ENCODE measurements at places on chromosomes 3 and 15.
A peak's percentile ranks its signal among the peaks of the same experiment; 100 is the strongest.

- DNase-seq, result no peak
Measured at GRCh38 chr3:171133796-171134569, 107.5 kb upstream of the SLC2A2 start.

DNA sequence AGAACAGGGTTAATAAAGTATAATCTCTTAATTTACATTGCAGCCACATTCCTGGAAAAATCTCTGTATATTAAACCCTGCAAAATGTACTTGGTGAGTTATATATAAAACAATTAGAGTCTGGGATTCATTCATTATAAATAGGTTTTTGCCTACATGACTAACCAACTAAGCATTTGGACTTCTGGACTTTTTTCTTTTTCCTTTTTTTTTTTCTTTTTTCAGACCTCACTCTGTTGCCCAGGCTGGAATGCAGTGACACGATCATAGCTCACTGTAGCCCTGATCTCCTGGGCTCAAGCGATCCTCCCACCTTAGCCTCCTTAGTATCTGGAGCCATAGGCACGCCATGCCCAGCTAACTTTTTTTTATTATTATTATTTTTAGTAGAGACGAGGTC is 4.5 kb downstream of the DNAJC13 start:
- no peak for DNase-seq

DNA sequence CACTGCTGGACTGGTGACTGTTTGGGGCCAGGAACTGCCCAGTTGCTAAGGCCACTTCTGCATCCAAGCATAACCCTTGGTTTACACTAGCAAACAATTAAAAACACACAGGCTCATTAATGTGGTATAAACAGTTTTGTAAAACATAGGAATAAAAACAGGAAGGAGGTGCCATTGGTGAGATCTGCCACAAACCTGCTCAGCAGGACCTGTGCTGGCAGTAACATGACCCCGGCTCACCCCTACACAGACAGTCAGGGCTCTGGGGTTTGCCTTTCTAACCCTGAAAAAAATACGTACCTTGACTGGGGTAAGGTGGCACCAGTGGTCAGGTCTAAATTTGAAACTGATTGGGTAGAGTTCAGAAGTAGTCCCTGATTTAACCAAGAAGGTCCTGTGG is 76.2 kb downstream of the ATP1B3 start:
- DNase-seq, result no peak

DNA sequence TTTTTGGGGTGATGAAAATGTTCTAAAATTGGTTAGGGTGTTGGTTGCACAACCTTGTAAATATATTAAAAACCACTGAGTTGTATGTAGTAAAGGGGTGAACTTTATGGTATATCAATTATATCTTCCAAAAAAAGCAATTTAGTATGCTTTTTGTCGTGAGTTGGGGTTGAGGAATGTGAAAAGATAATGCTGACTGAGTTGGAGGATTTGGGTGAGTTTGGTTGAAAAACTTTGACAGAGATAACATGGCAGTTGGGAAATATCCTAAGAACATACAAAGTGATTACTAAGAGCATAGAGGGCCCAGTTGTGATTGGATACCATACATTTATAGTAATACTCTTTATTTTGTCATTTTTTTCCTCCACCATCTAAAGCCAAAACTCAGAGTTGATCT is 33.6 kb downstream of the HMG20A start:
- no peak for DNase-seq

GRCh38 chr3:136664771-136665170 is 87.4 kb downstream of the STAG1 start:
- DNase-seq, result no peak

DNA sequence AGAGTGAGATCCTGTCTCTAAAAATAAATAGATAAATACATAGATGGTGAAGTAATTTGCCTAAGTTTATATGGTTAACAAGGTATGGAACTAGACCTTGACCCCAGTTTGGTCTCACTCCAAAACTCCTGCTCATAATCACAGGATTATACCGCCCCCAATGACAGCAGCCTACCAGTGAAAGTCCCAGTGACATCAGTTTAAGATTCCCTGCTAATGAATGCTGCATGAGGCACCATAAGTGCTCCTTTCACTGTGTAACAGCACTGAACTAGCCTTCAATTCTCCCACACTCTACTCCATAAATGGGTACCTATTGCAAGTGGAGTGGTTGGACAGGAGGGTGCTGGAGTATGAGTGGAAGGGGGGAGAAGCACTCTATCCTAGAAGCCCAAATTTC is 23.7 kb upstream of the THSD4 start:
- DNase-seq, result no peak

DNA sequence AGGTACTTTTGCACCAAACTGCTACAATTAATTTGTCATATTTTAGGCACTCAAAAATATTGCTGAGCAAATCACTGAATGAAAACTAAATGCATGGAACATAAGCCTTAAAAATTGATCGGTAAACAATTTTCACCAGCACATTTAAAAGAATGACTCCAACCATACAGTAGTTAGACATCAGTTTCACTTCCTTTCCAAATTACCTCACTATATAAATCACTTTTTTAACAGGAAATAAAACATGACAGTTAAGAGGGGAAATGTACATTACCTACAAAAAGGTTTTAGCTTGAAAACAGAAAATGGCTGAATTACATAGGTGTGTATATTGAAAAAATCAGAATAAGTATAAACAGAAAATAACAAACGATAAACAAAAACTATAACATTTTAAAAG is 108.4 kb downstream of the SERPINI1 start:
- no peak for DNase-seq

DNA sequence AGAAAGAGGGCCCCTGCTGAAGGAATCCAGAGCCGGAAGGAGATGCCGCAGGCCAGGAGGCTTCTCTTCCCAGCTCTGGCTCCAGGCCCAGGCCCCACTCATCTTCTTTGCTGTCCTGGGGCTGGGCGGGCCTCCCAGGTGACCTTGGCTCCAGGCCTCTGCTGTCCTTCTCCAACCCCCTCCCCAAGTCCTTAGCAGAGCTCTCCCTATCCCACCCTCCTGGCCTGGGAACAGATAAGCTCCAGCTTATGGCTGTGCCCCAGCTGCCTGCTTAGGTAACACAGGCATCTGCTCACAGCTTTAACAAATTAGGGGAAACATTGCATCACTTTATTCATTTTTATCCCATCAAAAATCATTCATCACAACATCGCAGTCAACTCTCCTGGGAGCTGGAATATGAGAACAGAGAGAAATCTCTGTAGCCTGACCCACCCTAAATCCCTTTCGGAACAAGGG is 86.9 kb downstream of the SEMA5B start:
- DNase-seq, result no peak

DNA sequence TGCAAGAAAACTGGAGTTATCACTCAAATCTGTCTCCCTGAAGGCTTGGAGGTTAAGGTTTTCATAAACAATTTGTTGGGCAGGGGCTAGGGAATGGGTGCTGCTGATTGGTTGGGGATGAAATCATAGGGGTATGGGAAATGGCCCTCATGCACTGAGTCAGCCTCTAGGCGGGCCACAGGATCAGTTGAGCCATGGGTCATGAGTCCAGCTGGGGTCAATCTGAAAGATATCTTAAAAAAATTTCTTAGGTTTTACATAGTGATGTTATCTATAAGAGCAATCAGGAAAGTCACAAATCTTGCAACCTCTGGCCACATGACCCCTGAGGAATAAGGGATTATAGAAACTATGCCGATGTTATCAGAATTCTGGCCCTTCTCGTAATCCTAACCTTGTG is 491.7 kb downstream of the ZIC1 start:
- DNase-seq, result no peak

DNA sequence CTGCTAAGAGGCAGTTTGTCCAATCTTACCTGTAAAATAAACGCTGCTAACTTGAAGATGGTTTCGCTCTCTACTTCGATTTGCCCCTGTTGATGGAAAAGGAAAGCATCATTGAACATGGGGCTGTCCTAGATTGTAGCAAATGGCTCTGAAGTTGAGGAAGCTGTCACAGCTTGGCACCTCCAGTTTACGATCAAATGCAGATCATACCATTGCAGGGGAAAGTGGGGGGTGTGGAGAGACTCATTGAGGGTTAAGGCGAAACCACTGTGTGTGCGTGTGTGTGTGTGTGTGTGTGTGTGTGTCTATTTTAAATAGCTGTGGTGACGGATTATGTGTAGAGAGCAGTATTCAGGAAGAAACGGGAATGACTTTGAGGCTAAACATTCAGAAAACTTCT is 127.6 kb upstream of the LMOD3 start:
- peak; percentile 59 for DNase-seq

- no peak for DNase-seq
Measured at GRCh38 chr3:49018707-49019006, 277 bp upstream of the DALRD3 start.

- no peak for DNase-seq
Measured at GRCh38 chr15:62165793-62166375, 799 bp upstream of the C2CD4B start.

GRCh38 chr15:101437618-101438481 is 51.7 kb downstream of the PCSK6 start:
- no peak for DNase-seq

GRCh38 chr3:69748503-69748902 is 9.2 kb downstream of the MITF start:
- DNase-seq, result no peak

GRCh38 chr15:62858343-62858742 is 184.2 kb upstream of the TPM1 start:
- no peak for DNase-seq

GRCh38 chr3:142134799-142135325 is 14.5 kb downstream of the TFDP2 start:
- no peak for DNase-seq

DNA sequence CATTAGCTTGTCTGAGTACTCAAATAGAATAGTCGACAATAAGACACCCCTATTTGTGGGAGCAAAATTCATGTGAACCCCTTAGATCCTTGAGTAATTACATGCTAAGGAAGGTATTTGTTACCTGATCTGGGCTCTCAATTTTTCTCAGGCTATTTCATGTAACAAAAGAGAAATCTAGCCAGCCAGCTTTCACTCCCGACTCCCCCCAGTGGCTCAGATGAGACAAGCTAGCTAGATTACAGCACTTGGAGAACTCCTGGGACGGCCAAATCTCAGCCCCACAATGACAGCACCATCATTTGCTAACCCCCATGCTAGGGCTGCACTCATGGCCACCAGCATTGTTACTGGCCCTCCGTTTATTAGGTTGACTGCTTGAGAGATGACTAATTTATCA is 41.3 kb downstream of the GLDN start:
- DNase-seq, result no peak

DNA sequence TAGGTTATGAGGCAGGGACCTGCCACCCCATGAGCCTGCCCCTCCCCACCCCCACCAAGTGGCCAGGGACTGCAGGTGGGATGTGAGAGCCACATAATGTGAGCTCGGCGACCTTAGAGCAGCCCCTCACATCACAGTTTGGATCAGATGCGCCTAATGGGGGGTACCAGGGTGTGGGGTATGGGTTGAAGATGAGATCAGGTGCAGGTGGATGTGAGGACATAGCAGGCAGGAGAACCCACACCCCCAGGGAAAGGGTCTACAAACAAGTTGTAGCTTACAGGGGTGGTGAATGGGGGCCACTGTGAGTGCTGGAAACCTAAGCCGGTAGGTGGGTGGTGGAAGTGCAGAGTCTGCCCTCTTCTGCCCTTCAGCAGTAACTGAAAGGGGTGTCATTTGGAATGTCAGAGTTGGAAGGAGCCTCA is 94.0 kb downstream of the CORO2B start:
- no peak for DNase-seq

- DNase-seq, result no peak
Measured at GRCh38 chr3:124831628-124832199, 55.5 kb downstream of the ITGB5 start.

GRCh38 chr15:29888646-29889045 is 66.4 kb upstream of the TJP1 start:
- DNase-seq, result no peak

- peak; percentile 31 for DNase-seq
Measured at GRCh38 chr3:127970966-127971592, 56.0 kb downstream of the KBTBD12 start.

DNA sequence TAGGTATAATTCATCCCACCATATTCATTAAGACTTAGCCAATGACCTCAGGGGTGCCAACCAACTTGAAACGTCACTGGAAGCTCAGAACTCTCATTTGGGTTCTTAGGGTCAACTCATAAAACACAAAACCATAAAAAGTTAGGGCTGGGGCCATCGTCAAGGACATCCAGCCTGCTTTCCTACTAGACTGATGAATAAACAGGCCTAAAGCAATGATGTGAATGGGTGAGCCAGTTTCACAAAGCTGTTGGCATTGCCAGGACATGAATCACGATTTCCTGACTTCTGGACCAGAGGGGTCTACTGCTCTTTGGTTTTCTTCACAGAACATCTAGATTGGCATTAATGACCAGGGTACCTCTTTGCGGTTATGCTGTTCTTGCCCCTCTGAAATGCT is 64.7 kb downstream of the EOMES start:
- no peak for DNase-seq

DNA sequence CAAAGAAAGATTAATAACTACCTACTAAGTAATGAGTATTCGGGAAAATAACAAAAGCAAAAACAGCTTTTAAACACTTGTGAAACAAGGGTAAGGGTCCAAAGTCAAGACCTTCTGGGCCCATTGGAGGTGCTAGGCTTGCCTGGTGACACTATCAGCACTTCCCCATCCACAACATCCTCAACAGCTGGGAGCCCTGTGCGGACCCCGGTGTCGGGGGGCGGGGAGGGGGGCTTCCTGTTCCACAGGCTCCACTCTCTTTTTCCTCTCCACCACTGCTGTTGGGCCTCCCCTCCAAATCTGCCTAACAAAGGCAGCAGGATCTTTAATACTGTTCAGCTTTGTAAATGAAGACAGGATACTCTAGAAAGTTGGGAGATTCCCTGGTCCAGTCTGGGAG is 21.6 kb downstream of the NGRN start:
- DNase-seq, result no peak

DNA sequence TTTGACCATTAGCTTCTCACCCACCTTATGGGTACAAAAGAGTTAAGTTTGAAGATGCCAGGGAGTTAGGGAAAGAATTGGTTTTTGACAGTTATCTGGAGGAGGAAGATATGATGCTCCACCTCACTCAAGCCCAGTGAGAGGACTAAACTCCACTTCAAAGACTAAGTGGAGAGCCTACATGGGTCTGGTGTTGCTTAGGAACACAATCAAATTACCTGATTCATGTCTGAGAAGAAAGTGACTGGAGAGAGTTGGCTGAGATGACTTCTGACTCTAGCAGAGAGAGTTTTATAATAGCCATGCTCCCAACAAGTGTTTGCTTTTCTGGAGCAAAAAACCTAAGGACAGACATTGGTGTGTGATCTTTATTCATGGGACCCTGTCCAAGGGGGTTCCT is 43.3 kb downstream of the SUCNR1 start:
- no peak for DNase-seq

All from CD4-positive, alpha-beta T cell treated with Interleukin-10 for 1 hour (primary cell).